ENCODE measurements at places on chromosomes 2 and 18.
A peak's percentile ranks its signal among the peaks of the same experiment; 100 is the strongest.

GRCh38 chr2:73252238-73253027 is 18.3 kb downstream of the CCT7 start:
- peaks cover 79% of the 10 kb centered on the region for H3K36me3 ChIP-seq
- no peak overlapping the region for H3K27ac ChIP-seq
- no peak overlapping the region for H3K4me3 ChIP-seq
- H3K4me1 ChIP-seq = no peaks in the 10 kb centered on the region
- no peak for DNase-seq

DNA sequence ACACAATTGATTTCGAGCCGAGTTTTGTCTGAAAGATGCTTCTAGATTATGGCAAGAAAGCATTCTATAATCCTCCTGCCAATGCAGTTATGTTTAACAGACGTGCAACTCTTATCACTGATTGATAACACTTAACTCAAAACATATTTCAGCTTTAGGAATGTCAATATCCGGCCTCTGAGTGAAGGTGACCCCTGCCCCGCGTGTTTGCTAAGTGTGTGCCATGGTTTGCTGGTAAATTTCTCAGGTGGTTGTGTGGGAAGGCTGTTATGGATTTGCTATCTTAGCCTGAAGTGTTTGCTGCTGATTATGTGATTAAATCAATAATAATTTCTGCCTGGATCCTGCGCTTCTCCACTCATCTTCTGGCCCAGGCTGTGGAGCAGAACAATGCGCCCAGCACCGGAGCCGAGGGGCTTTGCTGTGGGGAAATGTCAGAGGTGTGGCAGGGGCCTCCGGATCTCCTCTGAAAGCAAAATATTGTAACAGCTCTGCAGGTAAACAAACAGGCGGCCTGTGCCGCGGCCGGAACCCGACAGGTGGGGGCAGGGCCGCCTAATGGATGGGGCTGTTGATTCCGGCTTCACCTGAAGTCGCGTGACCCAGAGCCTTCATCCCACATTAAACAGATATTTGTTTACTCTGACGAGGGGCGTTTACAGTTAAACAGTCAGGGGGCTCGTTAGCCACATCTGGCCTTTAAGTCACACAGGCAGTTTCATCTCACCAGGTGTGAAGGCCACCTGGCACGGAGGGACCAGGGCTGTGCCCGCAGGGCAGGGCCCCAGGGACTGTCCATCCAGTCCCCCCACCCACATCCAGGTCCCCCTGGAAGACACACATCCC is 210.7 kb upstream of the SALL3 start:
- H3K4me3 ChIP-seq = no peak overlapping the region
- H3K36me3 ChIP-seq = no peaks in the 10 kb centered on the region
- DNase-seq = no peak
- H3K4me1 ChIP-seq = no peaks in the 10 kb centered on the region

- peaks cover 3% of the 10 kb centered on the region for H3K27me3 ChIP-seq
- no peak overlapping the region for H3K27ac ChIP-seq
- peaks cover 13% of the 10 kb centered on the region for H3K4me1 ChIP-seq
Observed at GRCh38 chr2:20150806-20151571, 73.9 kb downstream of the SDC1 start.

DNA sequence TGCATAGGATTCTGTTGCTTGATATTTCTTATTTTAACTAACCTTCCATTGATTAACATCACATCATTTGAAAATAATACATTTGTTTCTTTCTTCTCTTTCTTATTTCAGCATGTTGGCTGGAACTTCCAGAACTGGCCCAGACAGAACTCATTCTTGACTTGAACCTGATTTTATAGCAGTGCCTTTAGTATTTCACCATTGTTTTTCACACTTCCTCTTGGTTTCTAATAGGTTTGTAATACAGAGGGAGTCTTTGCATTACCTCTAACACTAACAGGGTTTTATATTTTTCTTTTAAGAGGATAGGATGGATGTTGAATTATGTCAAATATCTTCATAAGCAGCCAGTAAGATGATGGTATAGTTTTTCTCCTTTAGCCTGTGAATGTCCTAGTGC is 39.2 kb downstream of the SEMA4F start:
- no peak overlapping the region for H3K27ac ChIP-seq
- DNase-seq = no peak
- no peak overlapping the region for H3K4me3 ChIP-seq
- H3K4me1 ChIP-seq = no peaks in the 10 kb centered on the region

- DNase-seq = peak; percentile 3
- no peak overlapping the region for H3K27ac ChIP-seq
- H3K36me3 ChIP-seq = no peaks in the 10 kb centered on the region
- H3K4me1 ChIP-seq = no peaks in the 10 kb centered on the region
- H3K4me3 ChIP-seq = no peak overlapping the region
Observed at GRCh38 chr2:153488072-153488471, 9.5 kb upstream of the RPRM start.

Data from muscle of leg (tissue), 16 donors.